ENCODE measurements at places on chromosomes 4 and X.

- no peak for DNase-seq
- no peak overlapping the region for H3K27ac ChIP-seq
- peaks cover 11% of the 10 kb centered on the region for H3K27me3 ChIP-seq
- no peak overlapping the region for H3K4me3 ChIP-seq
- H3K36me3 ChIP-seq, result no peaks in the 10 kb centered on the region
- no peaks in the 10 kb centered on the region for H3K4me1 ChIP-seq
These were observed 29.6 kb upstream of the BBS12 start for GRCh38 chr4:122702939-122703338.

- peaks cover 2% of the 10 kb centered on the region for H3K27me3 ChIP-seq
- H3K27ac ChIP-seq, result no peak overlapping the region
- no peaks in the 10 kb centered on the region for H3K4me1 ChIP-seq
- no peak overlapping the region for H3K4me3 ChIP-seq
These were observed 13.0 kb upstream of the SPARCL1 start for GRCh38 chr4:87541956-87542709.

DNA sequence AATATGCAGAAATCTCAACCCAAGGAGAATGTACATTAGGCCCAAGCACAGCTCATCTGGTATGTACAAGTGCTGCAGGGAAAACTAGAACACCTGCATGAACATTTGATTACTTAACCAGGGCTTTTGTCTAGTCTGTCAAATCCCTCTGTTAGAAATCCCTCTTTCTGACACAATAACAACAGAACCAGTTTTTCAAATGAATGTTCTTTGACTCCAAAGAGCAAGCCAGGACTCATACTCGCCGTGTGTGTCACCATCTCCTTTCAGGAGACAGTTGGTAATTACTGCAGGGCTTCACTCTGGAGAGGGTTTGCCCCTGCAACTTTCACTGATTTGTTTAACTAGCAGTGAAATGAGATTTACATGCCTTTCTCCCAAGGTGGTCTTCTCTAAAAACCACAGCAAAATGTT, 143.0 kb upstream of the FAM241A start:
- H3K27me3 ChIP-seq, result peaks cover 11% of the 10 kb centered on the region
- no peak overlapping the region for H3K27ac ChIP-seq
- DNase-seq, result no peak
- peaks cover 5% of the 10 kb centered on the region for H3K36me3 ChIP-seq
- H3K4me1 ChIP-seq, result no peaks in the 10 kb centered on the region

- no peaks in the 10 kb centered on the region for H3K27me3 ChIP-seq
- H3K27ac ChIP-seq, result no peak overlapping the region
- DNase-seq, result no peak
- H3K4me1 ChIP-seq, result no peaks in the 10 kb centered on the region
- no peaks in the 10 kb centered on the region for H3K36me3 ChIP-seq
These were observed 62.5 kb downstream of the NPY1R start for GRCh38 chr4:163269869-163270268.

GRCh38 chr4:113209153-113209552, 159.7 kb downstream of the ANK2 start:
- no peaks in the 10 kb centered on the region for H3K4me1 ChIP-seq
- H3K36me3 ChIP-seq, result no peaks in the 10 kb centered on the region
- DNase-seq, result no peak
- H3K27me3 ChIP-seq, result no peaks in the 10 kb centered on the region
- H3K27ac ChIP-seq, result no peak overlapping the region

DNA sequence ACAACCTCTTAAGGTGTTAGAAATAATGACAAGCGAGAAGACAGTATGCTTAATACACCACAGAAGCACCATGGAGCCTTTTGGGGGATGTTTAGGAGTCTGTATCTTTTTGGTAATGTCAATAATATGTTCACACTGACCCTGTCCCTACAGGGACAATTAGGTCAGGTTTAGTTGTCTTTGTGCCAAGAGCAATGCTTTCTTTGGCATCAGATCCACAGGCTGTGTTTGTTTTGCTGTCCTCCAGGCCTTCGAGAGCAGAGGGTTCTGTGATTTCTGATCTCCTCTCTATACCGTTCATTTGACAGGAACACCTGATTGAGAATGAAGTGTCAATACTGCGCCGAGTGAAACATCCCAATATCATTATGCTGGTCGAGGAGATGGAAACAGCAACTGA, 153.8 kb downstream of the DCLK2 start:
- H3K27me3 ChIP-seq, result peaks cover 27% of the 10 kb centered on the region
- H3K4me1 ChIP-seq, result no peaks in the 10 kb centered on the region
- no peak for DNase-seq
- H3K36me3 ChIP-seq, result no peaks in the 10 kb centered on the region

DNA sequence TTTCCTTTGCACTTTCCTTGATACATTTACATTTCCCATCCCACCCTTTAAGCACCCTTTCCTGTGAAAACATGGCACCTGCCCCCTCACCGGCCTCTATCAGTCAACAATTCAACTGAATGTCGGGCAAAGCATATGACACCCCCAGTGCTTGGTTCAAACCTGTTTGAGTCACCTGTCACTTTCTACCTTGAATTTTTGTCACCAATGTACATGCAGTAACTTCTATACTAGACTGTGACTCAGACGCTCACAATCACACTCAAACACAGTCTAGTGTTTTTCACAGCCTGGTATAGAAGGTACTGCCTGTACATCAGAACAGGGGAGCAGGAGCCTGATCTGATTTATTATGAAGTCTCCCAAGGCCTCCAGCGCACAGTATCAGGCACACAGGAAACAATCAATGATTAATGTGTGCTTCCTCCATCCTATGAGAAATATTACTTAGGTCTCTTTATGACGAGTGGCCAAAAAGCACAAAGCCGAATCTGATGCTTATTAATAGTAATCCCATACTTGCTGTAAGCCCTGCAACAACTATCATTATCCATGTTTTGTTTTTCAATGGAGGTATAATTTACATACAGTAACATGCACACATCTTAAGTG, 49.2 kb upstream of the FAM9C start:
- no peaks in the 10 kb centered on the region for H3K27me3 ChIP-seq
- no peak for DNase-seq
- peak overlapping the region; percentile 91 for H3K27ac ChIP-seq

GRCh38 chr4:122830426-122831095, 3.9 kb downstream of the FGF2 start:
- no peak overlapping the region for H3K27ac ChIP-seq
- DNase-seq, result no peak
- H3K4me1 ChIP-seq, result peaks cover 12% of the 10 kb centered on the region
- H3K36me3 ChIP-seq, result no peaks in the 10 kb centered on the region
- no peak overlapping the region for H3K4me3 ChIP-seq

DNA sequence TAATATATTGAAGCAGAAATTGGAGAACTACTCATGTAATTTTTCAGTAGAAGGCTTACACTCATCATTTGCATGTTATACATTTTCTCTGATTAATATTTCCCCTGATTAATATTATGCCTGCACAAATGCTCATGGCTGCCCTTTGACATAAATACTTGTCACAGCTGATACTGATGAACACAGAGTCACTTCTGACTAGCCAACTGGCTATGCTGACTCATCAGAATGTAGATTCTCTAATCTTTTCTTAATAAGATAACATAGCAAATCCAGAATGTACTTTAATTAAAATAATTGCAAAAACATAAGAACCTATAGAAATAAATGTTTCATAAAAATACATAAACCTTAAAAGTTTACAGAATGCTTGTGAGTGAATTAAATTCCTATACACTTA, 52.4 kb upstream of the C4orf54 start:
- no peaks in the 10 kb centered on the region for H3K4me1 ChIP-seq
- DNase-seq, result no peak
- H3K4me3 ChIP-seq, result no peak overlapping the region
- H3K27ac ChIP-seq, result no peak overlapping the region

- H3K27me3 ChIP-seq, result no peaks in the 10 kb centered on the region
- no peaks in the 10 kb centered on the region for H3K36me3 ChIP-seq
- no peak overlapping the region for H3K27ac ChIP-seq
- peaks cover 2% of the 10 kb centered on the region for H3K4me1 ChIP-seq
- no peak overlapping the region for H3K4me3 ChIP-seq
These were observed 102.5 kb downstream of the SH3RF1 start for GRCh38 chr4:169167957-169168858.
